ENCODE measurements at places on chromosomes 4 and X.

GRCh38 chrX:72316408-72317110 lies 10.8 kb upstream of the CITED1 start:
- DNase-seq = no peak

- DNase-seq = no peak
These were observed 302.2 kb downstream of the ARAP2 start for GRCh38 chr4:35942092-35942491.

DNA sequence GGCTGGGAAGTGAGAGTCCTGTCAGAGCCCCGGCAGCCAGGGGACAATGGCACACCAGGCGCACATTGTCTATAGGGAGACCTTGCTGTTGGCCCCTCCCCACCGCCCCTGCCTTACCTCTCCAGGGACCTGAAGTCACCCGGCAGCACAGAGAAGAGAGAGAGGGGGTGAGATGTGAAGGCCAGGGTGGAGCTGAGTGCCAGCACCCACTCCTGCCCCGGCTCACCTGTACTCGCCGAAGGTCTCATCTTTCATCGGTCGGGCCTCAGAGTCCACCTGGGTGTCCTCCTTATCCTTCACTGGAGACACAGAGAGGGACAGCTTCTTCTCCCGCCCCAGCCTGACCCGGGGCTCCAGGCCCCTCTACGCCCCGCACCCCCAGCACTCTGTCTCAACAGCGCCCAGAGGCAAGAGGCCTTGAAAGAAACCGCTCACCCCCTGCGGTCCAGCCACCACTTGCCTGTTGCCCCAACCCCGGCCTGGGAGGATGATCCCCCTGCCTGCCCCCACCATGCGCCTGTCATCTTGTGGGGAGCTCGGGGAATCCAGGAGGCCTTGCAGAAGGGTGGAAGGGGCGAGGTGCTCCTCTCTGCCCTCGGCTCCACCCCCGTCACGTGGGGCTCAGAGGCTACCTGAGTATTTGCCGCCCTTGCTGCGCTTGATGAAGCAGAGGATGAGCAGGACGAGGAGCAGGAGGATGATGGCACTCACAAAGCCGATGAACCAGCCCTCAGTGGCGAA lies 22.6 kb downstream of the L1CAM start:
- DNase-seq = no peak

DNA sequence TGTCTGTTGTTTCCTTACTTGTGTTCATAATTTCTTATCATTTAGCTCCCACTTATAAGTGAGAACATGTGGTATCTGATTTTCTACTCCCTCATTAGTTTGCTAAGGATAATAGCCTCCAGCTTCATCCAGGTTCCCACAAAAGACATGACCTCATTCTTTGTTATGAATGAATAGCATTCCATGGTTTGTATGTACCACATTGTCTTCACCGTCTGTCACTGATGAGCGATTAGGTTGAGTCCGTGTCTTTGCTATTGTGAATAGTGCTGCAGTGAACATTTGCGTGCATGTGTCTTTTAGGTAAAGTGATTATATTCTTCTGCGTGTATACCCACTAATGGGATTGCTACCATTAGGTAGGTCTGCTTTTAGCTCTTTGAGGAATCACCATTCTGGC lies 624.3 kb upstream of the EPHA5 start:
- DNase-seq = no peak

DNA sequence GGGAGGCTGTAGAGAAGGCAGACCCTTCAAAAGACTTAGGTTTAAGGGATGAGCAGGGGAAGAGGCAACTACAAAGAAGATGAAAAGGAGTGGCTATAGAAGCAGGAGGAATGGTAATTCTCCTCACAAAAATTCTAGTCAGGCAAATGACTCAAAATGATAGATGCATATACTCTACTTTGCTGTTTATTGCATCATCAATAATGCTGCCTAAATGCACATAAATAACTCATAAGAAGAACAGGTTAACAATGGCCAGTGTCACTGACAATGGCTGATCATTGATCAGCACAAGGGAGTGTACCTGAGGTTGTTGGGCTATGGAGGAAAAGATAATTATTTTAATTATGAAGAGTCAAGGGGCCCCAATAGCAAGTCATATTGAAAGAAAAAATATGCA lies 184.7 kb upstream of the ETNPPL start:
- no peak for DNase-seq

- no peak for DNase-seq
These were observed 12.4 kb downstream of the SLC34A2 start for GRCh38 chr4:25667931-25668557.

DNA sequence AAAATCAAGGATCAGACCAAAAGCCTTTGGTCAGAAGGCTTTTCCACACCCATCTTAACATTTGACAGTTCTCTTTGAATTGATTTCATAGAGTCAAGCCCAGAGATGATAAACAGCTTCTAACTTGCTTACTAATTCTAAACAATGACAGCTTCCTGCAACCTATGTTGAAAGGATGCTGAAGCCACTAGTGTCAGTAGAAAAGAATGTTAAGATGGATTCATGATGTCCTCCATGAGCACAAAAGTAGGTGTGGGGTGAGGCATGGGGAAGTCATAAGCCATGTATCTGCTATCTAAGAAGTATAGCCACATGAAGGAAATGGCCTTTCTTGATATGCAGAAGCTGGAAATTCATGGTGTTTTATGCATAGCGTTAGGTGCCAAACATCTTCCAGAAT lies 269.3 kb downstream of the DHX15 start:
- no peak for DNase-seq

DNA sequence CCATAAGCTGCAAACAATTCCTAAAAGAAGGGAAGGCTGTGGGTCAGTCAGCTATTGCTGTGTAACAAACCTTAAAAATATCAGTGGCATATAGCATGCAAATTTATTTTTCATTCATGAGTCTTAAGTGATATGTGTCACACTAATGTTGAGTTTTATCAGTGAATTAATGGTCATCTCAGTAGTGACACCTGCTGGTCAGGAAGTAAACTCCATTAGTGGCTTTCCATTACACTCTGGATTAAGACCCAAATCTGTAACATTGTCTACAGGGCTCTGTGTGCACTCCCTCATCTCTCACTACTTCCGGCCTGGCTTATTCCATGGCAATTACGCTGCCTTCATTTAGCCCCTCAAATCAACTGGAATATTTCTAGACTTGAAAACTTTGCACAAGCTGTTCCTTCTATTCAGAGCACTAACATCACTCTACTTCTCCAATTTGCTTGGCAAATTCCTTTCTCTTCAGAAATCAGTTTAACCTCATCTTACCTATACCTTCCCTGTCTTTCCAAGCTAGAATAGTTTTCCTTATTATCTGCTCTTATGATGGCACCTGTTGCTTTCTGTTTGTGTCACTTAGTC lies 217.3 kb upstream of the TAPT1 start:
- DNase-seq = peak; percentile 18

DNA sequence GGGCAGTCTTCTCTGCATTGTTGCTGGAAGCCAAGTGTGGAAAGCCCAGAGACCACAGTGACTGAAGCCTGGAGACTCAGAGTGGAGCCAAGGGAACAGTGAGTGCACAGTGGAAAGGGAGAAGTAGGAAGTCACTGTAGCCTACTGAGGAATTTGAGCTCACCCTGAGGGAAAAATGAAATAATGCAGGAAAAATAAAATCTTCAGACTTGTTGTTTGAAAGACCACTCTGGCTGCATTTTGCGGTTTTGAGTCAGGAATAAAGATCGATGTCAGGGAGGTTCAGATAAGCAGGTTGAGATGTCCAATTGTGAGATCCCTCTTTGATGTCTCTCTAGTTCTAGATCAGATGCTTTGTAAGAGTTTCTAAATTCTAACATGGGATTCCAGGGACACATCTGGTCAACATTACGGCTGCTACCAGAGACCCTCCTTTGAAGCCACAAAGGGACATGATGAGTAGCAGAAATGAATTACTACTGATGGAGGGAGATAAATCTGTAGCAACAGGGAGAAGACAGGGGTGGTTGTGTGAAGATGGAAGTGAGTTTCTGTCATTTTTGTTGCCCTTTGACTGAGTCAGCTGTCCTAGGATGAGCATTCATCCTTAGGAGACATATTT lies 8.4 kb downstream of the ADH4 start:
- DNase-seq = no peak

DNA sequence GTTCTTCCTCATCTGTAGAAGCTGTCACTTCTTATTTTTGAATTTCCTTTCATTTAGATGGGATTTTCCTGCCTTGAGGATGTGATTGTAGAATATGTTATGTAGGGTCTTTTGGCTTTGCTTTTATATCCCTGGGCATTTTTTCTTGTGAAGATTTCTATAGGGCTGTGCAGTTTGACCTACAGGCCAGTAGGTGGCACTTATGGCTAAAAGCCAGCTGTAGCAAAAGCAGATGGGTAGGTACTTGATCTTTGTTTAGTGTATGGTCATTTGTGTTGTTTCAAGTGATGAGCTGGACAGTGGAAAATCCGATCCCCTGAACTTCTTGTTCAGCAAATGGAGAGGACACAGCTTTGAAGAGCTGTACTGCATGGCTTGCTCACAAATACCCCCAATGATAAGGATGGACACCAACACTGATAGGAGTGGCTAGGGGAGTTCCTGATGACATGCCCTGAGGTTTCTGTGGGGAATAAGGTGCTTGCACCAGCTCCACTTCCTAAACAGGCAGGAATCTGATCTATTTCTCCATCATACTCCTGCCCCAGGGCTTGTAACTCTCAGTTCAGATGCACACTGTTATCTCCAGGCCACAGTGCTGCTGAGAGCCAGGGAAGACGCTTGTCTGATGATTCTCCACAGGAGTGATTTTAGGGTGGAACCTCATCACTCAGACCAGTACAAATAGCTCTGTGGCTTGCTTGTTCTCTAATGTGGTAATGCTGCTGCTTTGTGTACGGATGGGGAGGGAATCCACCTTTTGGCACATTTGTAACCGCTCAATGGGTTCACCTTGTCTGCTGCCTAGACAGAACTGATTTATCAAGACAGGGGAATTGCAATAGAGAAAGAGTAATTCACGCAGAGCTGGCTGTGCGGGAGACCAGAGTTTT lies 417.1 kb upstream of the MAGEB16 start:
- DNase-seq = no peak

GRCh38 chr4:1459722-1460511 lies 53.7 kb upstream of the NKX1-1 start:
- no peak for DNase-seq

- DNase-seq = no peak
These were observed 11.0 kb upstream of the C4orf50 start for GRCh38 chr4:6029254-6029653.

- DNase-seq = no peak
These were observed 132.1 kb downstream of the SPRY1 start for GRCh38 chr4:123528501-123529277.

DNA sequence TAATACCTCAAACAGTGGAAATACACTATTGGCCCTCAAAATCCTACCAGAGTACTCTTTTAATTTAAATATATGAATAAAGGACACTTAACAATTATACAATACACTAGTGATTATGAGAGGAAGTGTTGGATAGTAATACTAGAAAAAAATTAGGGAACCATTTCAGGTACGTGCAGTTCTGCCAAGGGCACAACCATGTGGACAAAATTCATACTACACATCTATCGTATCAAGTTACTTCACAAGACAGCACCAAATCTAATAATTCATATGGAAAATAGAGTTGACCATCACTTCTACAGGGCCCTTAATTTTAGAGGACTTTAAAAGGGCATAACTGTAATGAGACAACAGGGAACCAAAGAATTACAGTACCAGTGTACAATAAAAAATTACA lies 69.2 kb upstream of the ZCCHC13 start:
- no peak for DNase-seq

- DNase-seq = no peak
These were observed 50.8 kb upstream of the RAP2C start for GRCh38 chrX:132270021-132270420.

- no peak for DNase-seq
These were observed 42.2 kb upstream of the EPGN start for GRCh38 chr4:74266081-74266480.

DNA sequence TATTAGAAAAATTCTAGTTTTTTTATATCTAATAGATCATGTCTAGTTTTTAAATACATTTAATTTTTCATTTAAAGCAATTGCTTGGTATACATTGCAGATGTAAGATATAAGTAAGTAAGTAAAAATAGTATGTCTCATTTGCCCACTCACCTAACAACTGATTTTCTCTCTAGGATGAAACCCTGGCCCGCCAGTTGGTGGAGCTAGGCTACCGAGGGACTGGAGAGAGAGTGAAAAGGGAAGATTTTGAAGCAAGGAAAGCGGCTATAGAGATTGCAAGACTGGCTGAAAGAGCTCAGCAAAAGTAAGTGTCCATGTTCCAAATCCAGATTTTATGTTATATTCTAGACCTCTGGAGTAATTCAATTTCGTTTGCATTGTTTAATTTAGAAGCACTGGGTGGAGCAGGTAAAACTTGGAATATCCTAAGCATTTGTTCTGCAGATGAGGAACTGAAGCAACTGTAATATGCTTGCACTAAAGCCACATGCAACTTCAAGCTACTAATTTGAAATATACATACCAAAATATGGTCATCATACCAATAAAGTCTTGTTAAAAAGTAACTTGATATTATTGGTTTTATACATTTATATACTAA lies 27.1 kb downstream of the CFAP299 start:
- peak; percentile 41 for DNase-seq

GRCh38 chr4:112266823-112267222 lies 18.9 kb downstream of the TIFA start:
- DNase-seq = no peak

GRCh38 chrX:107683124-107683895 lies 55.0 kb downstream of the PRPS1 start:
- DNase-seq = no peak

DNA sequence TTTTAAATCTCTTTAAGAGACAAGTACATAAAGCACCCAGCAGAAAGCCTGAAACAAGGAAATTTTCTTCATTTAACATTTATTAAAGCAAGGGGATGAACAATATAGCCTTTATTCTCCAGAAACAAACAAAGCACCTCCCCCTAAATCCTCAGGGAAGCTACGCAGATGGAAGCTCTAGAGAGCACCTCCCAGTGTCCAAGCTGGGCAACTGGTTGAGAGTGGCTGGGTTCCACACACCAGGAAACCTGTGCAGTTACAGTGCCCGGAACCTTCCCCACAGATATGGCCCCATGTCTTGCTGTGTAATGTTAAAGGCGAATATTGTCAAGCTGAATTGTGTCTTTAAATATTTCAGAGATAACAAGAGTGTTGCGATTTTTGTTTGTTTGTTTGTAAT lies 8.9 kb upstream of the TRIML1 start:
- DNase-seq = no peak

GRCh38 chrX:35617836-35618235 lies 180.3 kb upstream of the MAGEB16 start:
- no peak for DNase-seq

DNA sequence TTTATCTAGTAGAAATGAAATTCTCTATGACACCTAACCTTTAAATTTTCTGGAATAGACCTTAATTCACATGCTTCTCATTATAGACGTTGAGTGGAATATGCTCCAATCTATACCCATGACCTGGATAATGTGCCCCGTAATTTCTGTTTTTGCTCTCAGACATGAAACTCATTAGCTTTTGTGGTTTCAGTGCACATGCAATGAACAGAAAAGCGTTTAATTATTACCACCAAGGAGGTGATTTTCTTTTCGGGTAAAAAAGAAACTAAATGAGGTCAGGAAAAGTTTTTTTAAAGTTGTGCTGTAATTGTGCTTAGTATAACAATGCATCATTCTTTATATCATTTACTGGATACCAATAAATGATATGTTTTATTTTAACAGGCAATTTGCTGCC lies 1703.9 kb upstream of the TENM3 start:
- no peak for DNase-seq

GRCh38 chr4:146450524-146450923 lies 71.2 kb downstream of the SLC10A7 start:
- no peak for DNase-seq

- no peak for DNase-seq
These were observed 54.0 kb upstream of the MTM1 start for GRCh38 chrX:150514462-150514861.

GRCh38 chr4:48173056-48173991 lies 39.3 kb upstream of the TXK start:
- no peak for DNase-seq
